ENCODE measurements at places on chromosomes 2 and 18.

GRCh38 chr18:51153659-51154371, 43.7 kb downstream of the MEX3C start:
- no peak for DNase-seq

DNA sequence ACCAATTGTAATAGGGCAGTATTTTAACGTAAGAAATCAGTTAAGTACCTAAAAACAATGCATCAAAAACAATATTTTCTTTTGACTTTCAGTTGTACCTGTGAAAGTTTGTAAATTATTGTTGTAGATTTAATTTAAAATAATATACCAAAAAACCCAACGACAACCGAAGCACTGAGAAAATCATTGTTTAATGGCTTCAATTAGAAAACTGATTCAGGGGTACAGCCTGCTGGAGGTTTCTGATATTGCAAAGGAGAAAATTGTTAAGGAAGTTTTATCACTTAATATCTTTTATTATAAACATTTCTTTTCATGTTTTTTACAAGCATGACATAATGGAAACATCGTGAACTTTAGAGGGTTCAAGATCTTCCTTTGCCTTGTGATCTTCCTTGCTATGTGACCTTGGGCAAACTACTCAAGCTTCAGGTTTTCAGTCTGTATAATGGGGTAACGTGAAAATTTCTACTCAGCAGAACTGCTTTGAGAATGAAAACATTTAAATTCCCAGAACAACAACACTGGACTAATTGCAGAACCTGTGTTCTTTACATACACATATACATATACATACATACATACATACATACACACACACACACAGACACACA, 76.3 kb upstream of the GLS start:
- no peak for DNase-seq

DNA sequence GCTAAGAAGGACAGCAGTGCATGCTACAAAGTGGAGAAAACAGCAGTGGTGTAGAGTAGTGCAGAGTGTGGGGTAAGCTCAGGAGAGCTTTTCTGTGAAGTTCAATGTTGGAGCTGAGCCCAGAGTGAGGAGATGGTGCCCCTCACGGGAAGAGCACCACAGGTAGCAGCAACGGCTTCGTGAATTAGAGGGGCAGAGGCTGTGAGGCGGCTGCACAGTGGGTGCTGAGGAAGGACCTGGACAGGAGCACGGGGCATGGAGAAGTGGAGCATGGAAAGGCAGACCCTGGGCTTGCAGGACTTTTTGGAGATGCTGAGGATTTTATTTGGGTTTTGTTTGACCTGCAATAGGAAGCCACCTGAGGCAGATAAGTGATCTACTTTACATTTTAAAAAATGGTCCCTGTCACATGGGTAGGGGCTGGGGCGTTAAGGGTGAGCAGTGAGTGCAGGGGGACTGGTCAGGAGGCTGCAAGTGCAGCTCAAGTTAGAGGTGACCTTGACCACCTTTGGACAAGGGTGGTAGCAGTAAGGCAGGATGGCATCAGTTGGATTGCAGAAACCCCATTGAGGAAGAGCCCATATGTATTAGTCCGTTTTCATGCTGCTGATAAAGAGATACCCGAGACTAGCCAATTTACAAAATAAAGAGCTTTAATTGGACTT, 85.0 kb downstream of the MYCN start:
- DNase-seq, result no peak

GRCh38 chr2:236400594-236401360, 136.6 kb upstream of the ASB18 start:
- DNase-seq, result no peak
